Stimulated activated CD4-positive, alpha-beta T cell treated with anti-CD3 and anti-CD28 coated beads, Interleukin-15, amount 100 ng/mL, for 1 hour (primary cell): ENCODE measurements at places on chromosomes 11 and 22.

DNA sequence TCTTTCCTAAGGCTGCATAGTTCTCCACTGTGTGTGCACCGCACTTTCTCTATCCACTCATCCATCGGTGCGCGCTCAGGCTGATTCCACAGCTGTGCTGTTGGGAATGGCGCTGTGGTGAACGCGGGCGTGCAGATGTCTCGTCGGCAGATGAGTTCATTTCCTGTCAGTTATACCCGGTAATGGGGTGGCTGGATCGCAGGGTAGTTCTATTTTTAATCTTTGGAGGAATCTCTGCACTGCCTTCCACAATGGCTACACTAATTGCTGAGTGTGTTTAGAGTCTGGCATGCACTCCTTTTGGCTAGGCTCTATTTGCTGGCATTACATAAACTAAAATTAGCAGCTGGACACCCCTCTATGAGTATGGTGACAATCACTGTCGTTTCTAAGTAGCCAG is 27.9 kb upstream of the KRTAP5-7 start:
- no peak for DNase-seq

DNA sequence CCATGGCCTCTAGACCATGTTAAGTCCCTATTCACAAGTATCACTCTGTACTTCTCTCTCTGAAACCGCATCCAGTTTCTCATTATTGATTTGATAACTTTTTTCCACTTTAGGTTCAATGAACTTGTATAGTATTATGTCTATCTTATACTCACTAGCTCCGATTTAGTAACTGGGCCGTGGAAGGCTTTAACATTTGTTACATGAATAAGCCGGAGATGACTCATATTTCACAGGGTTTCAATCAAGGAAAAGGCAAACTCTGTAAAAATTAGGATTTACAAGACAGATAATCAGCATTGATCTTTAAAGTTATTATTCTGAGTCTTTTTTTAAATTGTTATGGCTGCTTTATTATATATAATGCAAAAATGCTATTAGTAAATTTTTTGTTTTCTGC is 662.2 kb upstream of the CNTN5 start:
- no peak for DNase-seq

GRCh38 chr11:114880442-114880841 is 202.1 kb downstream of the NXPE2 start:
- DNase-seq: no peak

DNA sequence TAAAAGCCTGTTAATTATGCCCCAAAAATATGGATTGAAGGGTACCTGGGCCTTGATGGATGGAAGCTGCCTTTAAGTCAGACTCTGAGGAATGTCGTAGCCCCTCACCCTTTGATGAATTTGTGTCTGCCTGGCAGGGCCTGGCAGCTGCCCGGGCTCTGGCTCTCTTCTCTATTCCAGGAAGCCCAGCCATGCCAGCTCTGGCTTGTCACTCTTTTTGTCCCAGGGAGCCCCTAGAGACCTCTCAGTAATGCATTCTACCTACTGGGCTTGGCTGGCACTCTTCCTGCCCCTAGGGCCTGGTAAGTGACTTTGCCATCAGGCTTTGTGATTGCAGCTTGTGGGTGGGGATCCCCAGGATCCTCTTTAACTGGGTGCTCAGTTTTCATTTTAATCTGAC is 103.8 kb downstream of the GRIK4 start:
- DNase-seq: no peak

- DNase-seq: no peak
Observed at GRCh38 chr11:57072640-57073039, 83.9 kb downstream of the OR5AK2 start.

DNA sequence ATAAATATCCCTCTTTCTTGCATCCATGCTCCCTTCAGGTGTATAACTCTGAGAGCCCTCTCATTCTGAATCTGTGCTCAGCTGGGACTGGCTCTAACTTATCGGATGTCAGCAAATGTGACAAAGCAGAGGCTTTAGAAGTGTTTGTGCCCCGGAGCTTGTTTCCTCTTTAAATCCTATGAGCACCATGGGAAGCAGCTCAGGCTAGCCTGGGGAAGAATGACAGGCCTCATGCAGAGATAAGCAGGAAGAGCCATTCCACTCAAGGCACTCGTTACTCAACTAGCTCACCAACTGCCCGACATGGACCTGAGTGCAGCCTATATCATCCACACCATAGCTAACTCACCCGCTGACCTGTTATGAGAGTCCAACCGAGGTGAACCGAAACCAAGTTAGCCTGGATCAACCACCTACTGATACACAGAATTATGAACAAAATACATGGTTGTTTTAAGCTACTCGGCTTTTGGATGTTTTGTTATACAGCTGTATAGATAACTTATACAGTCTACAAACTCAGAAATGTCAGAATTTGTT is 990.7 kb downstream of the NTM start:
- no peak for DNase-seq

- no peak for DNase-seq
Observed at GRCh38 chr11:101553891-101554292, 29.9 kb downstream of the TRPC6 start.

GRCh38 chr11:123298488-123299447 is 103.7 kb upstream of the CLMP start:
- DNase-seq: no peak

DNA sequence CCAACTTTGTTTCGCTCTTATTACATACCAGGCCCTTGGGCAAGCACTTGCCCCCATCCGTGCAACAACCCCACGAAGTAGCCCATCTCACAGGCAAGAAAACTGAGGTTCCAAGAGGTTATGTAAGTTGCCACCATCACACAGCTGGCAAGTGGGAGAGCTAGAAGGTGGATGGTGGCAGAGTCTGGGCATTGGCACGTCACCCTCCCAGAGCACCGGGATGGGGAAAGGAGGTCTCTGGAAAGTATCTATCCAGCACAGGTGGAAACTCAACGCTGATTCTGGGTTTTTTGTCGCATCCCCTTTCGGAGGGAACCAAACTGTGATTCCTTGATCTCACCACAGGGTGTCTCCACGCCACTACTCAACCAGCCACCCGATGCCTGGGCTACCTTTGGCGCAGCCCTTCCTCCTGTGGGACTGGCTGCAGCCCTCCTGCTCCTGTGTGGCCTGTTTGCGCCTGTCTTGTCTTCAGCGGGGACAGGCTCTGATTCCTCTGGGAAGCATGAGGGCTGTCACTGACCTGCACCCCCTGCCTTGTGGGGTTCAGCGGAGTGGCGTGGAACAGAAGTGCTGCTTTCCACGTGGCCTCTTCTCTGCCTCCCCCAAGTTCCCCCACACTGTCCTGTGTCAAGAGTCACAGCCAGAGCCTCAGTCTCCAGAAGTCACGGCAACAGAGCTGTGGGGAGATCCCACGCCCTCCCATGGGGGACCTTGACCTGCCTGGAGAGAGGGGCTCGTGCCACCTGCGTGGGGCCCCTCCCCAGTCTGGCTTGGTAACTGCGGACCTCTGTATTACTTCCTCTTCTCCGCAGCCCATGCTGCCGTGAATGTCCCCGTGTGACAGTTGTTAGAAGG is 34.4 kb upstream of the TRIM29 start:
- DNase-seq: no peak

DNA sequence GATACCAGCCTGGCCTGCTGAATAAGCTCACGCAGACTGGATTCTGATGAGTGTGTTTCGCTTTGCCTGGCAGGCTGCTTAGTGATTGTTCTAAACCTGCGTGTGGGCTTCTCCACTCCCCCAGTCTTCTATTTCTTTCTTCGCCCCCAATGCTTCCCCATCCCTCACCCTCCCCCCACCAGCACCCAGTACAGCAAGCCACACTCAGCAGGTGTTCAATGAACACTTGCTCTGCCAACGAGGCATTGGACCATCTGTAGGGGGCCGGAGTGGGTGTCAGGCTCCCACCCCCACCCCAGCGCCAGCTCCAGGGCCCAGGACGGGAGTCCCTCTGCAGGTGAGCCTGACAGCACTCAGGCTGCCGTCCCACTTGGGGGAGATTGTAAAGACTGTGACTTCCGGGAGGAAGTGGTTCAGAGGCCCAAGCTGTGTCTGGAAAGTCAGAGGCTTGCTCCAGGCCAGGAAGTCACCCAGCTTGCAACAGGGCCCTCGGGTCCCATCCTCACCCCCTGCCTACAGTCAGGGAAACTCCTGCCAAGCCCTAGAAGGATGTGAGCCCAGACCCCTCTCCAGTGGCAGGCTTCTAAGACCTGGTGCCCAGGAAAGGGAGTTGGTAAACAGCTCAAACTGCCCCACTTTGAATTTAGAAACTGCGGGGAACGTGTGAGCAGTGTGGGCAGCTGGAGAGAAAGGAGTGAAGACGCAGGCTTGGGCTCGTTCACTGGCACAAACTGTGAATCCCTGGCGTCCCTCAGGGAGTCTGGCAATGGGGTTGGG is 66.3 kb upstream of the PRDM11 start:
- DNase-seq: peak; percentile 18

- DNase-seq: no peak
Observed at GRCh38 chr22:36874309-36874696, 13.5 kb downstream of the NCF4 start.

- DNase-seq: no peak
Observed at GRCh38 chr11:17063171-17064002, 14.1 kb downstream of the RPS13 start.

- DNase-seq: no peak
Observed at GRCh38 chr22:50016308-50016987, 3.9 kb upstream of the IL17REL start.

GRCh38 chr22:29266564-29267461 is 968 bp downstream of the RHBDD3 start:
- DNase-seq: no peak

DNA sequence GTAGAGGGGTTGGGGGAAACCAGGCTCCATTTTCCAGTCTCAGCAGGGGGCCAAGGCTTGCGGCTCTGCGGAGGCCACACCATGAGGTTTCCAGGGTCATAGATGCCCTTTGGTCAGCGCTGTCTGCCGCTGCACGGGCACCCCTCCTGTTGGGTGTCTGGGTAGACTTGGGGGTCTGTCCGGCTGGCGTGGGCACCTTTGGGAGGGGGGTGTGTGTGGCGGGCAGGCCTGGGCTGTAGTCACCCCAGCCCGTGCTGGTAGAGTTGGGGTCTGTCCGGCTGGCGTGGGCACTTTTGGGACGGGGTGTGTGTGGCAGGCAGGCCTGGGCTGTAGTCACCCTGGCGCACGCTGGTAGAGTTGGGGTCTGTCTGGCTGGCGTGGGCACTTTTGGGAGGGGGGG is 18.6 kb downstream of the LSP1 start:
- no peak for DNase-seq

GRCh38 chr11:89540826-89541225 is 49.7 kb upstream of the NOX4 start:
- no peak for DNase-seq

DNA sequence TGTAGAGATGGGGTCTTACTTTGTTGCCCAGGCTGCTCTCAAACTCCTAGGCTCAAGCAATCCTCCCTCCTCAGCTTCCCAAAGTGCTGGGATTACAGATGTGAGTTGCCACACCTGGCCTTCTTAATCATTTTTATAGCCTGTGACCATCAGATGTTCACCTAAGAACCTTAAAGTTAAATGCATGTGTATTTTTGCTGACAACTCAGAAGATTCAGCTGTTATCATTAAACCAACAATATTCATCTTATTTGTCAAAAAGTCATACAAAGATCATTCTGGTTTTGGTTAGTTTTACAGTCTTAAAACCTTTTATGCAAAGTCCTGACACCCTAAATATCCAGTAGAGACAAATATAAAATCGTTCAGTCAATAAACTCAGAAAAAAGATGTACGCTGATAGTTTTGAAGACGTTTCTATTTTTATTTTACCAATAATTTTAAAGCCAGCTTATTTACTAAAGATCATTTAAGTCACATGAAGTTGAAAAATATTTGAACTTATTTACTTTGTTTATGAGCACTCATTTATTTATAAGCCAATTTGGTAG is 22.2 kb downstream of the CLDN5 start:
- no peak for DNase-seq

- DNase-seq: no peak
Observed at GRCh38 chr11:10116588-10116987, 177.4 kb downstream of the SBF2 start.

DNA sequence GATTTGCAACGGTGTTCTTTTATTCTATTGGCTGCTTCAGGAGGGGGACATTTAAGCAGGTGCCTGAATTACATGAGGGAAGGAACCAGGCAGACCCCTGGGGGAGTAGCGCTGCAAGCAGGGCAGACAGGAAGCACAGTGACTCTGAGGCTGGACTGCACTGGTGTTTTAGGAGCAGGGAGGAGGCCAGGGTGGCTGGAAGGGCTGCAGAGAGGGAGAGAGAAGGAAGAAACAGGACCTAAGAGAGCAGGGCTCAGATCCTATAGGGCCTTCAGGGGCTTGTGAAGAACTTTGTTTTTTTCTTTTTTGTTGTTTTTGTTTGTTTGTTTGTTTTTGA is 62.5 kb upstream of the SORL1-AS1 start:
- DNase-seq: no peak

GRCh38 chr22:24867323-24868022 is 61.5 kb downstream of the SGSM1 start:
- no peak for DNase-seq

DNA sequence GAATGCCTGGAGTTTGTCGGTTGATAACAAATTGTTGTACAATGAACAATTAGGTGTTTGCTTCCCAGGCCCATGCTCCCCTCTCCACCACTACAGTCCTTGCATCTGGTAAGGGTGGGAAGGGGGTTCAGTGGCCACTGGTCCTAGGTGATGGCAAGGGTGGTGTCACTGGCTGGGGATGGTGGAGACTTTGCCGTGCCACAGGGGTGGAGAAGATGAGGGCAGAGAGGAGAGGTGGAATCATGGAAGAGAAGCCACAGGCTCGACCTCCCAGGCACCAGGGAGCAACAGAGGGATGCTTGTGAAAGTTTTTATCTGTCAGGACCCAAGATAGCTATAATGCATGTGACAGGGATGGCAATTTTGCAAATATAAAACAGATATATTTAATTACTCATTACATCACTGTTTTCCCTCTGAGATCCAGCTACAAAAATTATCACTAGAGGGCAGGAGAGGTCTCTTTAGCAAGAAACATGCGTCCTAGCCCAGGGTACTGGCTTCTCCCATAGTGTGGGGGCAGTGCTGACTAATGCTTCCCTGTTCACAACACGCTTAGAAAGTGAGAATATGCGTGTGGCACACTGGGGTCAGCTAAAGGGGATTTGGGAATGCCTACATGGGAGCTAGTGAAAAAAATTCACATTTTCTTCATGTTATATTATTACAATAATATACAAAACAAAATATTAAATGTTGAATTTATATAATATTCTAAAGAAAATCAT is 49.0 kb upstream of the AMPD3 start:
- no peak for DNase-seq

GRCh38 chr11:78748918-78749690 is 174.4 kb upstream of the NARS2 start:
- DNase-seq: no peak

- no peak for DNase-seq
Observed at GRCh38 chr22:24695561-24696511, 78.7 kb downstream of the PIWIL3 start.

DNA sequence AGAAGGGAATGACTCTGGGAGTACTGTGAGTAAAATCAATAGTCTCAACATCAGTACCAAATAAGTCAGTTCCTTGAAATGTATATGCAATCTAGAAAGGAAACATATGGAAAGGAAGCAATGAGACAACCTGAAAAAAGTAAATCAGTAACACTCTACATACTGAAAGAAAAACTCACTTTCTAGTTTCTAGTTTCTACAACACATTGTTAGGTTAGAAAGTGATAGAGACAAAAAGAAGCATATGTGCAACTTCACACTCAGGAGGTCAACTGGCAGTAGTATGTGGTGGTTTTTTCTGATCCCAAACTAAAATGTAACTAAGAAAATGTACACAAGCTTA is 156.5 kb upstream of the SOX6 start:
- no peak for DNase-seq
